ENCODE measurements at places on chromosomes 6 and 20.

GRCh38 chr6:28867086-28867409 is 56.7 kb downstream of the TRIM27 start:
- no peak for DNase-seq

GRCh38 chr6:111555036-111555435 is 50.6 kb downstream of the TRAF3IP2 start:
- peak; percentile 35 for DNase-seq

- DNase-seq = no peak
Measured at GRCh38 chr6:85360794-85361642, 88.9 kb upstream of the NT5E start.

DNA sequence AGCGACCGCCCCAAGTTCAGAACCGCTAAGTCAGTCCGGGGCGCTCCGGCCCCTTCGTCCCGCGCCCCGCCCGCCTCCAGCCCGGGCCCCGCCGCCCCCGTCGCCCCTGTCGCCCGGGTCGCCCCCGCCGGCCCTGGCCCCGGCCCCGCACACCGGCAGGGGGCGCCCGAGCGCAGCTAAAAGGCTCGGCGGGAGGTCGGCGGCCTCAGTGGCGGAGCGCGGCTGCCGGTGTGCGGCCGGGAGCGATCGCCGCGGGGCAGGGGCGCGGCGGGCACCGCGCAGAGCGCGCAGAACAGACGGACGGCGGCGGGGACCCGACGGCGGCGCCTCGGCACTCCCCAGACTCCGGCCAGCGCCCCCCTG is at the start of gene FNDC1:
Gene FNDC1 (plus strand): TSS at position 208 of the 363 bp plus-strand sequence. CDS start 197 bp downstream, outside the sequence.
- DNase-seq = peak; percentile 42

GRCh38 chr6:10621213-10621612 is 73.2 kb downstream of the C6orf52 start:
- no peak for DNase-seq
